ENCODE measurements at places on chromosomes 3 and 15.

DNA sequence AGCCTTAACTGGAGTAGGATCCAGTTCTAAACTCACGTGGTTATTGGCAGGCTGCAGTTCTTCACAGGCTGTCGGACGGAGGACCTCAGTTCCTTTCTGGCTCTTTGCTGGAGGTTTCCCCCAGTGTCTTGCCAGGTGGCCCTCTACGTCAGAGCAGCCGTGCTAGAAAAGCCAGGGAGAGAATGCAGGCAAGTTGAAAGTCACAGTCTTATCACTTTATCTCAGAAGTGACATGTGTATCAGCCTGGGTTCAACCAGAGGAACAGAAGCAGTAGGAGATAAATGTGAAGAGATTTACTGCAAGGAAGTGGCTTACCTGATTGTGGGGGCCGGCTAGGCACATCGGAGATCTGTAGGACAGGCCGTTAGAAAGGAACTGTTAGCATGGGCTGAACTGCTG, 125.3 kb upstream of the BNIP2 start:
- no peak for DNase-seq

DNA sequence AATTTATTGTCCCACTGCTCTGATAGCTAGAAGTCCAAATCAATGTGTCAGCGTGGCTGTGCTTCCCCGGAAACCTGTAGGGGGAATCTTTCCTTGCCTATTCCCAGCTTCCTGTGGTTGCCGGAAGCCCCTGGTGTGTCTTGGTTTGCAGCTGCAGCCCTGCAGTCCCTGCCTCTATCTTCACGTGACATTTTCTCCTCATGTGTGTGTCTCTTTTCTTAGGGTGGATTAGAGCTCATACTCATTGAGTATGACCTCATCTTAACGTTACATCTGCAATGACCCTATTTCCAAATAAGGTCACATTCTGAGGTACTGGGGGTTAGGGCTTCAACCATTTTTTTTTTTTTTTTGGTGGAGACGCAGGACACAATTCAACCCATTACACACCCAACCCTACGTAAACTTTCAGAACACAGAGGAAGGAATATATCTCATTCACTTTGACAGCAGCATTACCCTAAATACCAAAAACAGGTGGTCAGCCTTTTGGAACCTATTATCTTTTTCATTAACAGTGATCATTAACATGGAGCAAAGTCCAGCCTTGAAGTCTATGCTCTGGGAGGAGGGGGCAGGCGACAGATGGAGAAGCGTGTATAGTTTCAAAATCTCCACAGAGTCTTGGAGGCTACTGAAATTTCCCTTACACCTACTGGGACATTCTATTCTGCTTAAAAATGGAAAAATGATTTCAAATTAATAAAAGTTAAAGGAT, 88.6 kb downstream of the RYK start:
- no peak for DNase-seq

GRCh38 chr15:56251315-56252095, 7.8 kb upstream of the RFX7 start:
- DNase-seq = no peak

DNA sequence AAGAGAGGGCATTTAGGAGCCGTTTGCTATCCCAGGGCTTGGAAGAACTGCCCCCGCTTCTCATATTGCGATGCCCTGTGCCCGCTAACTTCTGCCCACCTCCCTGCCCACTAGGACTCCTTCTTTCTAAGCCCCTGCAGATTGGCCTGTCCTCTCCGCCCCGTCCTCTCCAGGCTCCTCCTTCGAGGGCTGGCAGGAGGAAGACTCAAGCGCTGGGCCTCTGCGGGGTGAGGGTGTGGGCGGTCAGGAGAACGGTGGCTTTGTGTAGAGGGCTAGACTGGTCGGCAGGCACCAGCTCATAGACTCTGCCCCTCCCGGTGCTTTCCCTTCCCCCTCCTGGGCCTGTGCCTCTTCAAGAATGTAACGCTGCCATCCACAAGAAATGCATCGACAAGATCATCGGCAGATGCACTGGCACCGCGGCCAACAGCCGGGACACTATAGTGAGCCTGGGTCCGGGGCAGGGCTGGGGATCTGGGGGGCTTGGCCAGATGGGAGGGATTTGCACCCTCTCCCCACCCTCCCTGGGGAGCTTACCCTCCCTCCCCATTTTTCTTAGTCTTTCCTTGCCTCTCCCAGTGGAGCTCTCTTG, 21.9 kb downstream of the PRKCD start:
- DNase-seq = no peak

DNA sequence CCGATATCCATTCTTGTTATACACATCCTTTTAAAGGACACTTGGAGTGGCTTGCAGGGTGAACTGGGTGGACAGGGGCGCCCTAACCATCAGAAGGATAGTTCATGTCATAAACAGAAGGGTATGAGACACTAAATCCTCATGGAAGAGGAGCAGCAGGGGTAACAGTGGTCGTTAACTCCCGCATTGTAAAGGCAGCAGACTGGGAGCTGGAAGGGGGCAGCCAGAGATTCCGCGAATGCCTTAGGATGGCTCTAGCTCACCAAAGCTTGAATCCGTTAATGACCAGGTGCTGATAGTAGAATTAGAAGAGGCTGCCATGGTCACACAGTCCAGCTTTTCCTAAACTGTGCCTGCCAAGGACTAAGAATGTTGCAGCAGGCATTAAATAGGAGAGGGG, 85.2 kb upstream of the ANKRD34C start:
- no peak for DNase-seq

GRCh38 chr3:12953201-12953995, 112.0 kb upstream of the RPL32 start:
- no peak for DNase-seq

All from stimulated activated CD4-positive, alpha-beta T cell treated with anti-CD3 and anti-CD28 coated beads, Interleukin-15, amount 100 ng/mL, for 48 hours (primary cell).